ENCODE measurements at places on chromosomes 13 and 19. TPM values are rescaled to one million over a fixed set of nuclear protein-coding genes. Genes with fewer than 3 reads are reported as not detected.

DNA sequence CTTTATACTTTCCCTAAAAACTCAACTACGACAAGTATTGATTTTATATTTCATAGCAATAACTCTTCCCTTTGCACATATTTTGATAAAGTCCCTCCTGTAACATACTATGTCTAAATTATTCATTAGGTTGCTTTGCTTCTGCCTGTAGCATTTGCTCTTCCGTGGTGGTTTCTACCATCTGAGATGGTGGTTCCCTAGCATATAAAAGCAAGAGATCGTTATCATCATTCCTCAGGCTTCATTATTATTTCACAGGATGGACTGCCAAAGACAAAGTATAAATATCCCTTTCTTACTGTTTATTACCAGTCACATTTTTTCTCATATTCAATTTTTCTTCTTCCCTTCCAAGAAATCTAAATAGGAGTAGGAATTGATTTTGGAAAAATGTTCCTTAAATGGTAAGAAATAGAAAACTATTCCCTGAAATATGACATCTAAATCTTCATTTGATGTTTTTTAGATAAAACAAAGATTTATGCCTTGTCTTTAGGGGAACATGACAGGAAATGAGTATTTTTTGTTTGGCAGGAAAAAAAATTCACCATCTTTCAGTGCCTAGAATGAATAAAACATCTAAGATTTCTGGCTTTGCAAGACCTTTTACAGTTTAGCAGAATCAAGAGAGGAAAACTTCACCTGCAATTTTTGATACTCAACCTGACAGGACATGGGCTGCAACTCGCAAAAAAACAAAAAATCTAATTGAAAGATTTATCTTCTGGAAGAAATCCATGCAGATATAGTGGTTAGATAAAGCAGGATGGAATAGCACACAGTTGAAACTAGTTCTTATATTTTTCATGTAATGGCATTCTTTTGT, 340.0 kb downstream of the SPRY2 start:
- no peak for DNase-seq

Gene ZNF792
- 4.1 TPM for total RNA-seq

- no peak for DNase-seq
These were observed 37.9 kb downstream of the MBNL2 start for GRCh38 chr13:97259798-97260714.

DNA sequence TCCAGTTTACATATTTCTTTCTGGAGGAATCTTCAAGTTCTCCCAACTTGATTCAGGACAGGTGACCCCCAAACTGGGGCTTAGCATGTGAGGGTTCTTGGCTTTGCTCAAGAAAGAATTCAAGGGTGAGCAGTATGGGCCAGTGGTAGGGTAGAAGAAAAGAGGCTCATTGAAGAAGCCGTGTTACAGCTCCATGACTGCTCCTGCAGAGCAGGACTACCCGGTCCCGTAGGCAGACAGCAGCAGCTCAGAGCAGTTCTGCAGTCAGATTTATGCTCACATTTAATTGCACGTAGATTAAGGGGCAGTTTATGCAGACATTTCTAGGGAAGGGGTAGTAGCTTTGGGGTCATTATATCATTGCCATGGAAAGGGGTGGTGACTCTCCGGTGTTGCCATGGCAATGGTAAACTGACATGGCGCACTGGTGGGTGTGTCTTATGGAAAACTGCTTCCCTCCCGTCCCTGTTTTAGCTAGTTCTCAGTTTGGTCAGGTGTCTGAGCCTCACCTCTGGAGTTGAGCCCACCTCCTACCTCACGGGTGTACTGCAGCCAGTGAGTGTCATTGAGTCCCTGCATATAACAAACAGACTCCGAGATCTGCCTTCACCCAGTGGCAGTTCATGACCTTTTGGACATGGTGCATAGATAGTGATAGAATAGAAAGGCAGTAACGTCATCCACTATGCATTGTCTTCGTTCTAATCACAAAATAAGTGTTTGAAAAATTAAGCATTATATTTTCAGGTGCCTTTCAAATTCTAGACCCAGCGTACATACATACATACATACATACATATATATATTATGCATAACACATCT, 16.0 kb upstream of the ZNF792 start:
- DNase-seq: peak; percentile 34

DNA sequence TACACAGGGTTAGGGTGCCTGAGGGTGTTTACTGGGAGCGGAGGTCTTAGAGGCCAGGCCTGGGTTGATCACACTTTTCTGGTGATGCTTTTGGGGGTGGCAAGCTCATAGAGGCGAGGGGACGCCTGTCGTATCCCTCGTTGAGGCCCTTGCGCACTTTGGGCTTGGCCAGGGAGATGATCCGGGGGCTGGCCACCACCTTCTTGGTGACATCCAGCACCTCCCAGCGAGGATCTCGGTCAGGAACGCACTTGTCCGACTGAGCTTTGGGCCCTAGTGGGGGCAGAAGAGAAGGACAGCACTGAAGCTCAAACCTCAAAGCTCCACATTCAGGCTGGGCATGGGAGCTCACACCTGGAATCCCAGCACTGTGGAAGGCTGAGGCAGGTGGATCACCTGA, 17.6 kb upstream of the MIER2 start:
- DNase-seq: peak; percentile 66

Gene UNC13A
- 2.0 TPM for total RNA-seq

DNA sequence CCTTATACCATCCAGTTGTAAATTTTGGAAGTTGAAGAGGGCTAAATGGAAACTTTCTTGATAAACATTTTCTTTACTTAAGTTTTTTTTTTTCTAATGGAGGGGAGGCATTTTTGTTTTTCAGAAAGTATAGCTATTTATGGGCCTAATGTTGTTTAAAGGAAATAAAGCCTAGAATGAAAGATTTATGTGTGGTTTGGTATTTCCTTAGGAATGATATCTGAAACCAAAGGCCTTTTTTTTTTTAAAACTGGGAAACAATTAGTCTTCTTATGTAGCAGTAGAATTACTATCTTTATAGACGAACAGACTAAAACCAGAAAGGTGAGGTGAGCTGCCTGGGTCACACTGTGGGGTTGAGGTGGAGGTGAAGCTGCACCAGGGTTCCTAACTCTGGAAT, 80.1 kb downstream of the ESD start:
- DNase-seq: no peak

GRCh38 chr19:54352041-54352440, 12.7 kb downstream of the LAIR1 start:
- no peak for DNase-seq

GRCh38 chr13:92221916-92222315, 823.5 kb downstream of the GPC5 start:
- no peak for DNase-seq

GRCh38 chr13:38868870-38869269, 121.8 kb downstream of the STOML3 start:
- no peak for DNase-seq

DNA sequence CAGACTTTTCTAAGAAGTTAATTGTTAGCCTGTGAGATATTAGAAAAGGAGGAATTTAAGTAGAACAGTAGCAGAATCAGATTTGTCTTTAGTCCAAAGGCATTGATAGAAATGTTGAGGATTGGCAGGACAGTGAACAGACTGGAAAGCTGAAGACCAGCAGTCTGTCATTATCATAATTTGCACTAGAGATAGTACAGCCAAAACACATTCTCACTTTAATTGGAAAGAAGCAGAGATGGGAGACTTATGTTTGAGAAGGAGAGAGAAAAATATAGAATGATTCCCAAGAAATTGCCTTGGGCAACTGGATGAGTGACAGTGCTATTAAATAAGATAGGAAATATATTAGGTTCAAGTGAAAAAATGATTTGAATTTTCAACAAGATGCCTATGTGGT, 755.5 kb downstream of the SLITRK5 start:
- no peak for DNase-seq

Gene CEACAM3
- not detected for total RNA-seq

Gene HCN2
- total RNA-seq: 6.7 TPM
